ENCODE measurements at places on chromosomes 12 and 14.

GRCh38 chr14:30053103-30053502 lies 125.5 kb upstream of the PRKD1 start:
- DNase-seq = no peak

GRCh38 chr14:47269756-47270492 lies 405.5 kb downstream of the MDGA2 start:
- DNase-seq = no peak

GRCh38 chr12:95674163-95674562 lies 116.4 kb downstream of the NTN4 start:
- no peak for DNase-seq

GRCh38 chr14:90544971-90545370 lies 148.1 kb downstream of the CALM1 start:
- DNase-seq = no peak

- DNase-seq = no peak
Measured at GRCh38 chr12:119157978-119158377, 20.8 kb upstream of the HSPB8 start.

DNA sequence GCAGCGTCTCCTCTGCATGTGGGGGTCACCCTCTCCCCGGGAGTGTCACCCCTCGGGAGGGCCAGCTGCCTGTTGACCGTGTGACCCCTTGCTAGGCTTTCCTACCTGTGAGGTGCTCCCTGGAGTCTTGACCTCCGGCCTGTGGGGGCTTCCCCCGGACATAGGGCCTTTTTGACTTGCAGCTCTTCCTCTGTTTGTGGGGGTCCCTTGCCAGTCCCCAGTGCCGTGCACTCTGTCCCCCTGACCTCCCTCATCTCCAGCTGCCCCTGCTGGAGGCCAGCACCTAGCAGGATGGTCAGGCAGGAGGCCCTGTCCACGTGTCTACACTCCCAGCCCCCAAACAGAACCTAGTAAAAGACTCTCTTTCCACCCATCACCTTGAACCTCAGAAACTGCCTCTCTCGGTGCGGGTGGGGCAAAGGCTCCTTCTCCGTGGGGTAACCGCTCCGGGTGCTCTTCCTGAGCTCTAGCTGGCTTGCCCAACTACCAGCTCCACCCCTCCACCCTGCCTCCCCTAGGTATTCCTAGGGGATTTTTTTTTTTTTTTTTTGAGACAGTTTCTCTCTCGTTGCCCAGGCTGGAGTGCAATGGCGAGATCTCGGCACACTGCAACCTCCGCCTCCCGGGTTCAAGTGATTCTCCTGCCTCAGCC lies 810 bp downstream of the AACS start:
- DNase-seq = no peak

DNA sequence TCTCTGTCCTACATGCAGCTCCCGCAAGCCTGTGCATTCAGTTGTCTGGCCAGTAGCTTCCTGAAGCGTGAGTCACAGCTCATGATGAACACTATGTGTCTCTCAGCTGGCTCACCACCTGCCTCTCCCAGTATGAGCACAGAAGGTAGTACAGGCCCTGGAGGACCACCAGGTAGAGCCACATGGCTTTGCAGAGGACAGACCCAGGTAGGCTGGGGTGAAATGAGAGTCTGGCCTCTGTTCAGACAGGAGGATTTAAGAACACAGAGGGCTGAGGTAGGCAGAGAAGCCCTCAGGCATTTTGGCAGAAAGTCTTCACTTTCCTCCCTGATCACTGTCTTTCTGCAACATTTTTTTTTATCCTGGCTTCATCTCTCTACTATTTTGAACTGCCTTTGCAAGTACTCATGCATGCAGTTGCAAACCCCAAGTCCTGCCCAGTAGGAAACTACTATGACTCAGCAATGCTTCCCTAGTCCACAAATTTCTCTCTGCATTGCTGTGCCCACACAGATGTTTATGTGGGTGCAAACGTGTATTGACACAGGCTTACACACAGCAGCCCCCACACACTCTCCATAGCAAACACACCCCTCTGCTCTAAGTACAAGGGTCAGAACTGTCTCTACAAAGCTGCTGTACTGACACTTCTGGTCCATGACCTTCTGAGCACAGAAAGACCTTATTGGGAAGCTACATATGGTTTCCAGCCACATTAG lies 7.2 kb upstream of the SDR9C7 start:
- DNase-seq = no peak

- no peak for DNase-seq
Measured at GRCh38 chr12:94561943-94562411, 88.4 kb downstream of the TMCC3 start.

DNA sequence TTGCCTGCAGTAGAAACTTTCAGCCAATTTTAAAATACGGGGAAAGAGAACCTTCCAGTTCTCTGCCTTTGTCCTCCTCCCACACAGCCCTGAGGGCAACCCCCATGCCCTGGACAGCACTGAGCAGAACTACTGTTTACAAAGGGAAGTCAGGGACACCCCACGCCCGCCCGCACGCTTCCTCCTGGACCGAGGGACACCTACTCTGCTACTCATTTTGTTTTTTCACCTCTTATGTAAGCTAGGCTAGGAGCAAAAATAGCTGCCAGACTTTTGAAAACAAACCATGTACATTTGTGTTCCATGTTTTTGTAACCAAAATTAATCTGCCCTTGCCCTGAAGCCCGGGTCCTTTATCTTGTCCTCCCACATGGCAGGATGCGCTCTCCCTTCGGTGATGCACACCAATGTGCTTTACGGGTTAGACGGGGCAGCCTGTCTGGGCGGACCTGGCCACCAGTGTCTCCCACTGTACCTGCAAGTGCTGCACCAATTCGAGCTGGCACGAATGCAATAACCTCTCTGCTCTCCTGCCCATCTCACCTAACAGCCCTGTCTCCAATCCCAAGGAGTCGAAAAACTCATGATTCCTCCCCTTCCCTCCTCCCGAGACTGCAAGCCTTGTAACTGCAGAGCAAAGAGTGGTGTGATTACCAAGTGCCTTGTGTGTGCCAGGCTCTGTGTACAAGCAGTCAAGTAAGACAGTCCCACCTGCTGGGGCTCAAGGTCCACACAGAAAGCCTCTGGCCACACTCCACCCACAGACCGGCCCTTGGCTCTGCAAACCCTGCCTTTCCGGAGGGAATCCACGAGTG lies 85.2 kb downstream of the CCDC88C start:
- DNase-seq = no peak

DNA sequence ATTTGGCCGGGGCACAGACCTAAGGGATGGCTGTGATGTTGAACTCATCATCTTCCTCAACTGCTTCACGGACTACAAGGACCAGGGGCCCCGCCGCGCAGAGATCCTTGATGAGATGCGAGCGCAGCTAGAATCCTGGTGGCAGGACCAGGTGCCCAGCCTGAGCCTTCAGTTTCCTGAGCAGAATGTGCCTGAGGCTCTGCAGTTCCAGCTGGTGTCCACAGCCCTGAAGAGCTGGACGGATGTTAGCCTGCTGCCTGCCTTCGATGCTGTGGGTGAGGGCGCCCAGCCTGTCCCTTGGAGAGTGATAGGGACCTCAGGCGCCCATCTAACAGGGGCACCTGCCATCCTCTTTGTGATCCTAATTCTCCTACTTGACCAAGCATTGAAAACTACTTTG lies 12.4 kb downstream of the OAS3 start:
- DNase-seq = no peak

DNA sequence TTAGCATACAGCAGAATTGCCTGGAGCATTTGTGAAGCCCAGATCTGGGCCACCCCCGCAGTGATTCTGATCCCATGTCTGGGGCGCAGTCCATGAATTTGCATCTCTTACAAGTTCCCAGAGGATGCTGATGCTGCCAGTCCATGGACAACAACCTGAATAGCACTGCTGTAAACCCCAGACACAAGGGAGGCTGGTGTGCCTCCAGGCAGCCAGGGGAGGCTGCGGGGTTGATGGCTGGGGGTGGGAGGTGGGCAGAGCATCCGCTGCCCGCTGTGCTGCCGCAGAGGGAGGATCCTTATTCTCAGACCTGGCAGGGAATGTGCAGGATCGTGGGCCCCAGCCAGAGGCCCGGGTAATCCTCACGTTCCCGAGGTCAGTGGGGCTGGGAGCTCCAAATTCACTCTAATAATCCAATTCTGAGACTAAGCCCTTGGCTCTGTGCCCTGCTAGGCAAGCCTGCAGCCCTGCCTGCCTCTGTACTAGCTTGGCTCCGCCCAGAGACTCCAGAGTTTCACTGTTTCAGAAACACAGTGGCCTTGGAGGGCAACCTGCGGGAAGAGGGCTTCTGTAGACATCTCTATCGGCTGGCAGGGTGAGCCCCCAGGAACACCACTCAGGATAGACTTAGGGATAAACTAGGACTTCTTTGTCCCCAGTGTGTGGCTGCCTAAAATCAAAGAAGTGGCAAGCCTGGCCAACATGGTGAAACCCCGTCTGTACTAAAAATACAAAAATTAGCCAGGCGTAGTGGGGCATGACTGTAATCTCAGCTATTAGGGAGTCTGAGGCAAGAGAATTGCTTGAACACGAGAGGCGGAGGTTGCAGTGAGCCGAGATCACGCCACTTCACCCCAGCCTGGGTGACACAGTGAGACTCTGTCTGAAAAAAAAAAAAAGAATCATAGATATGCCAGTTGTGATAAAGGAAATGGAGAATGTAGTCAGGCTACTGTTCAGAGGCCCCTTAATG lies 17.8 kb upstream of the MLEC start:
- no peak for DNase-seq

Measured in stimulated activated CD4-positive, alpha-beta T cell treated with anti-CD3 and anti-CD28 coated beads, TNF-alpha, amount 100 ng/mL, for 4 hours (primary cell).